HFFc6 (cell line): ENCODE measurements at places on chromosomes 1 and 21. TPM values are rescaled to one million over a fixed set of nuclear protein-coding genes. Genes with fewer than 3 reads are reported as not detected.

DNA sequence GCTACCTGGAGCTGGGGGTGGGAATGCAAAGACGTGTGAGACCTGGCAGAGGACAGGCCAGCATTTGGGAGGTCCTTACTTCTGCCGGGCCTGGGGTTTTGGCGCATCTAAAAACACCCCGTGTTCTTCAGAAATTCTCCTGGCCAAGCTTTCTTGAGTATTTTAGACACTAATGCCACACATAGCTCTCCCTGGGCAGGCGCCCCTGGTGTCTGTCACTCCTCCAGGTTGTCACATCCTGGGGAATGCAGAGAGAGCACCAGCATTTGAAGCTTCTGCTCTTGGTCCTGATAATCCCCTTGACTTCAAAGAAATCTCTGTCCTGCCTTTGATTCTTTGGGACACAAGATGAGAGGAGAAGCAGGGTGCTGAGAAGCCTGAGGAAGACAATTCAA, 6.0 kb downstream of the CAPN9 start:
- DNase-seq: no peak

- no peak for DNase-seq
Observed at GRCh38 chr1:88421997-88422396, 262.1 kb upstream of the PKN2 start.

- no peak for DNase-seq
Observed at GRCh38 chr1:171929121-171929520, 87.8 kb downstream of the DNM3 start.

GRCh38 chr21:31354604-31355443, 10.8 kb upstream of the TIAM1 start:
- DNase-seq: no peak

DNA sequence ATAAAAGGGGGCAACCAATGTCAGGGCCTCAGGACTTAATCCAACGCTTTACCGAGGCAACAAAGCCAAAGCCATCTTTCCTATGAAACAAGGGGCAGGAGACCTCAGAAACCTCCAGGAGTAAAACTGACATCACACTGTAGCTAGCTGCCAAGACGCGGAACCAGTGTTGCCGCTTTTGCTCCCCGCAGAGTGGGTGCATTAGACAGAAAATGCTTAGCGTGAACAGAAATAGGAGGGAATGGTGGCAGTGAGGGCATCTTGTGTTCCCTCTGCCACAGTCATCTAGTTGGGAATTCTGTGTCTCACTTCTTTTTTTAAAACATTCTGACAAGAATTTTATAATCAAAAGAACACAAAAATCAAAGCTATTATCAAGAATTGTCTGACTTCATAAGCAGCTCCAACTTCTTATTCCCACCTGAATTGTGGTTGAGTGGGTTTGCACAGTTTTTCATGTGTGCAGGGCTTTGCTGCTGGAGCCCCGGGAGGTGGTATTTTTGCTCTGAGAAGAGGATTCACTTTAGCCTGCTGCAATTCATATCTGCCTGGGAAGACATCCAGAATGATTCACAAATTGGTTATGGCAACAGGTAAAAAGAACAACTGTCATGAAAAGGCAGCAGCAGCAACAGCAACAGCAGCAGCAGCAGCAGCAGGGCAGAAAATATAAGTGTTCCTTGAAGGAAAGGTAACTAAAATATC, 82.2 kb upstream of the DIRAS3 start:
- no peak for DNase-seq

GRCh38 chr1:233421293-233421692, 93.8 kb downstream of the MAP3K21 start:
- DNase-seq: no peak

Gene S100B
- not detected in 3 replicates for total RNA-seq

Gene MMP23B
- 1.7 to 7.1 TPM (median 3.8 TPM) in 3 replicates for total RNA-seq
